ENCODE measurements at places on chromosomes 12 and 14. TPM values are rescaled to one million over a fixed set of nuclear protein-coding genes. Genes with fewer than 3 reads are reported as not detected.

- H3K4me1 ChIP-seq, result peaks cover 6% of the 10 kb centered on the region
- no peaks in the 10 kb centered on the region for H3K36me3 ChIP-seq
These were observed 24.1 kb downstream of the PRIMA1 start for GRCh38 chr14:93764211-93764659.

- peak; percentile 75 for DNase-seq
- H3K27me3 ChIP-seq, result no peaks in the 10 kb centered on the region
- peaks cover 41% of the 10 kb centered on the region for H3K36me3 ChIP-seq
- peaks cover 21% of the 10 kb centered on the region for H3K4me1 ChIP-seq
These were observed 3.7 kb downstream of the UNC119B start for GRCh38 chr12:120713861-120714482.

DNA sequence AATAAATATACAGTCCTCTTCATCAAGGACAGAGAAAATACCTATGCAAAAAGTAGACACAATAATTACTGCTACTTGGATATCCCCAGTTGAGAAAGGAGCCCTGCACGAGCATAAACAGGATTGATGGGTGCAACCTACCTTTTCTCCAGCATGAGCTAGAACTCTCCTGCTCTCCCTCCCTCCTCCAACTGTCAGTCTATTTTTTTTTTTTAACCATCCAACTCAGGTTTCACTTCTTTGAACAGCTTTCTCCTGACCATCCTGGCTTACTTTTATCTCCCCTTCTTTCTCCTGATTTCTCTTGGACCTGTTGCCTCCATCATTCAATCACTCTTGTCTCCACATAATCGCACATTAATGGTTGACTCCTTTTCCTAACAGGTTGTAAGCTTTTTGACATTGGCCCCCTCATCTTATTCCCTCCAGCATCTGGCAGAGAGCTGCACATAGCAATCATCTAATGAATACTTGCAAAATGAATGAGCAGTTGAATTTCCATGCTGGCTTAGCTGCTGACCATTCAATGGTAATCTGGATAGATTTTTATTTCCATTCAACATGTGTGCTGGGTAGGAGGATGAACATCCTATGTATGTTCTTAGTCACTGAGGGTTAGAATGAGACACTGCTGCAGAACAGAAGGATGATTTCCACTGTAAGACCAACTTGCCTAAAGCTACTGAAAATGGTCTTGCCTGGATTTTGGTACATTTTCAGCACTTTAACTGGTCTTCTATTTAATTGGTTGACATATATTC, 24.4 kb downstream of the MYBPC1 start:
- no peak overlapping the region for H3K27ac ChIP-seq
- no peaks in the 10 kb centered on the region for H3K27me3 ChIP-seq
- DNase-seq, result no peak
- peaks cover 14% of the 10 kb centered on the region for H3K4me1 ChIP-seq

DNA sequence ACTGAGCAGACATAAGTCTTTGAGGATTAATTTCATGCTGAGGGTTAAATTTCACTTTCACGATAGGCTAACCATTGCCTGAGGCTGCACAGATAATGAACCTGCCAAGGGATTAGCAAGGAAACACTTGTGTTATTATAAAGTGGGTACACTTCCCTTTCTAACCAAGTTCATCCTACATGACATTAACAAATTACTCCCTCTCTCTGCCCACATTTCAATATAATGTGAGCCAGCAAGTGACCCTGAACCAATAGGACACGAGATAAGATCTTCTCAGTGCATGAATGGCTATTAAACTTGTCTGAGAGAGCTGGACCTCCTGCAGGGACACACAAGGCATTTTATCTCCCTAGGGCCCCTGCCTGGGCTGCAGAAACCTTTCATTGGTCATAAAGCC, 173.5 kb downstream of the PAX9 start:
- no peaks in the 10 kb centered on the region for H3K4me1 ChIP-seq
- no peak overlapping the region for H3K4me3 ChIP-seq
- H3K27ac ChIP-seq, result no peak overlapping the region
- DNase-seq, result no peak
- H3K27me3 ChIP-seq, result no peaks in the 10 kb centered on the region
- H3K36me3 ChIP-seq, result no peaks in the 10 kb centered on the region

GRCh38 chr12:123104809-123105208, 46.1 kb downstream of the PITPNM2 start:
- no peaks in the 10 kb centered on the region for H3K27me3 ChIP-seq
- DNase-seq, result no peak
- peaks cover 43% of the 10 kb centered on the region for H3K4me1 ChIP-seq
- H3K27ac ChIP-seq, result no peak overlapping the region

DNA sequence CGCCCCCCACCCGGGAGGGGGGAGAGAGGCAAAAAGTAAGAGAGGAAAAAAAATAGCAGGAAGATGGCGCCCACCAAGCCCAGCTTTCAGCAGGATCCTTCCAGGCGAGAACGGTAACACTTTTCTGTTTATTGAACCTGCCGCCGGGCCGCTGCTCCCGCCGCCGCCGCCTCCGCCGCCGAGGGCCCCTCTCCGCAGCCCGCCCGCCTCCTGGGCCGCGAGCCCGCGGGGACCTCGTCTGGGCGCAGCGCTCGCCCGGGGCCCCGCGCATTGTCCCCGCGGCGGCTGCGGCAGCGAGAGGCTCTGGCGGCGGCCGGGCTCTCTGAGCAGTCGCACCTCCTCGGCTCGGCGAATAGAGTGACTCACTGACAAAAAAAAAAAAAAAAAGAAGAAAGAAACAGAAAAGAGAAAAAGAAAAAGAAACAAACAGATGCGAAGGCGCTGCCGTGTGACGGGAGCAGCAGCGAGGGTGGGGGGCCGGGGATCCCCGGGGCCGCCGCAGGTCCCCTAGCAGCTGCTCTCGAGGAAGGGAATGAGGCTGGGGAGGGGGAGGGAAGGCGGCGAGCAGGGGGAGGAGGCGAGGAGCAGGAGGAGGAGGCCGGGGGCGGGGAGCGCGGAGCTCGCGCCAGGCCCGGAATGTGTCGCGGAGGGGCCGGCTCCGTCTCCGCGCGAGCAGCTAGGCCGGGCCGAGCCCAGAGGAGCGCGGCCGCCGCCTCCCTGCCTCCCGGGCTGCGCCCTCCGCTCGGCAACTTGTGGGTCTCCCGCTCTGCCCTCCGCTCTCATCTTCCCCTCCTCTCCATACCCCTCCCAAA, 781 bp downstream of the NPAS3 start:
- H3K4me3 ChIP-seq, result peak overlapping the region; percentile 8
- peaks cover 14% of the 10 kb centered on the region for H3K4me1 ChIP-seq
- H3K36me3 ChIP-seq, result no peaks in the 10 kb centered on the region
- H3K27ac ChIP-seq, result peak overlapping the region; percentile 84

DNA sequence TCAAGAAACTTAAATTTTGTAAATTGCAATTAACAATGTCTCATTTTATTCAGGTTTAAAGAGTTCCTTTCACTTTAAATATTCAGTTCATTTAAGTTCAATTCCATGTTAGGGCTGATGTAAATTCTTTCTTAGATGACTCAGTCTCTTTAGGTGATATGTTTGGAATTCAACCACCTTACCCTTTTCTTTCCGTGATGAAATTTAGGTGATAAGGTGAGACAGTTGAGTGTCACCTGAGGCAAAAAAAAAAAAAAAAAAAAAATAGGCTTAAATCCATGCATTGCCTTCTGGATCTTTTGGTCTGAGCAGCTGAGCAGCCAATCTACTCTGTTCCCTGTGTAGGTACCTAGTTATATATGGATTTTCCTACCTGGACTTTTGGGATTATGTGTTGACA, 299.5 kb downstream of the DAD1 start:
- H3K27ac ChIP-seq, result no peak overlapping the region
- no peaks in the 10 kb centered on the region for H3K4me1 ChIP-seq
- DNase-seq, result no peak
- H3K36me3 ChIP-seq, result no peaks in the 10 kb centered on the region
- H3K4me3 ChIP-seq, result no peak overlapping the region
- no peaks in the 10 kb centered on the region for H3K27me3 ChIP-seq

DNA sequence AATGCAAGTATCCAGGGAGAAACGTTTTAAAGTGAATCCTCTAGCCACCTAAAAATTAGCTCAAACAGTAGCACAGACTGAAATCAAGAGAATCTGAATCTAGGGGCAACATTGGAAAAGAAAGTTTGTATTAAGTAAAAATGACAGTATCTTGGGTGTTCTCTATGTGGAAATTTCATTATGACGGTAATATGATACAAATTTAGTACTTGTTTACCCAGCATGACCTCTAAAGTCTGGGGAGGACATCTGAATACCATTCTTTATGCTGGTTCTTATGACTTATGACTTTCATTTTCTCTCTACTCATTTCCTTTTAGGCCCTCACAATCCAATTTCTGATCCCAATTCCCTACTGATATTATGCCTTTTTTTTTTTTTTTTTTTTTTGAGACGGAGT, 14.0 kb downstream of the GTSF1 start:
- no peaks in the 10 kb centered on the region for H3K36me3 ChIP-seq
- H3K27me3 ChIP-seq, result no peaks in the 10 kb centered on the region

GRCh38 chr14:32509632-32510187, 180.6 kb downstream of the AKAP6 start:
- no peaks in the 10 kb centered on the region for H3K27me3 ChIP-seq
- H3K4me3 ChIP-seq, result no peak overlapping the region
- no peaks in the 10 kb centered on the region for H3K36me3 ChIP-seq
- H3K4me1 ChIP-seq, result peaks cover 12% of the 10 kb centered on the region

DNA sequence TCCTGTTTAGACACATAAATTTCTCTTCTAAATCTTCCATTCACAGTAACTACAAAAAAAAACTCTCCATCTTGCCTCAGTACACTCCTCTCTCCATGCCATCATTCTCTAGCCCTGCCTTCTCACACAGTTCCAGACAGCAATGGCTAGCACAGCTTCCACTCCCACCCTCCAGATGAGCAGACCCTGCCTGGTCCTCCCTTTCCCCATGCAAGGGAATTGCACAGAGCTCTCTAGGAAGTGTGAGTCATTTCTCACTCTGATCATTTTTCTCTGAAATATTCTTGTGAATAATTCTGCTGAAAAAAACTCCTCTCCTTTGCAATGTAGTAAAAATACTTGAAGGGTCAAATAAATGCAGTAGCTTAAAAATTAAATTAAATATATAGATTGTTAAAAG, 170.6 kb downstream of the BMP4 start:
- no peaks in the 10 kb centered on the region for H3K27me3 ChIP-seq
- no peaks in the 10 kb centered on the region for H3K36me3 ChIP-seq
- no peak for DNase-seq
- no peaks in the 10 kb centered on the region for H3K4me1 ChIP-seq

DNA sequence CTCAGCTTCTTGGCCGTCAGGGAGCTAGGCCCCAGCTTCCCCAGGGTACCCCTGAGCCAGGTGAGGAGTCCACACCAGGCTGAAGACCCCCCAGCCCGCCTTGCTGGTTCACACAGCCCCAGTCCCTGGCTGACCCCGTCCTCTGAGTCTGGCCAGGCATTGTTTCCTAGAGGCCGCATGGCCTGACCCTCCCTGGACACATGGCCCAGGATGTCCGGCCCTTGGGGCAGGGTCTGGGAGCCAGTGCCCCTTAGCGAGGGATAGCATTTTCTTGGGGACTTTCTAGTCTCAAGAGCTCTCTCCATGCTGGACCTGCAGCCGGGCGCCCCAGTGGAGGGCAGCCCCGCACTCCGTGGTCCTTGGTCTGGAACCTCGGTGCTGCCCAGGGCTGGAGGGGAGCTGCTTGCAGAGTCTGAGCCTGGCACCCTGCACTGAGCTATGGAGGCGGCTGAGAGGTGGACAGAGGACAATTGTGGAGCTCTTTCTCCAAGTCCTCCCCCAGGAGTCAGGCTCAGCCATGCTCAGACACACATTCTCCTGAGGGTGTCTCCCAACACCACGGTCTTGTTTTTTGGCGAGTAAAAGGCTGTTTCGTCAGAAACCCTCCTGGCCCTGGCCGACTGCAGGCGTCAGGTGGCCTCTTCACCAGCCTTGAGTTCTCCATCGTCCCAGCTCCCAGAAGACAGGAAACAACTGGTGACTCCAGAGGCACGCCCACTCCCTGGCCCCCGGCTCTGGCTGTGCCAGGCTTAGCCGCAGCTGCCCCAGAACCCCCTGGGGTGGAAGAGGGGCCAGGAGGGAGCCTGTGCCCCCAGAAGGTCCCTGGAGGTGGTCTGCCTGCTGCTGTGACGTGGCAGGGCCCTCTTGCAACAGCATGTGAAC, 17.6 kb upstream of the CRIP2 start:
- no peak for DNase-seq
- H3K27me3 ChIP-seq, result no peaks in the 10 kb centered on the region
- no peaks in the 10 kb centered on the region for H3K4me1 ChIP-seq
- peaks cover 38% of the 10 kb centered on the region for H3K36me3 ChIP-seq
- no peak overlapping the region for H3K4me3 ChIP-seq
- H3K27ac ChIP-seq, result no peak overlapping the region

- no peak for DNase-seq
- H3K36me3 ChIP-seq, result peaks cover 53% of the 10 kb centered on the region
- H3K27me3 ChIP-seq, result no peaks in the 10 kb centered on the region
- peaks cover 21% of the 10 kb centered on the region for H3K4me1 ChIP-seq
- H3K27ac ChIP-seq, result no peak overlapping the region
- H3K4me3 ChIP-seq, result no peak overlapping the region
These were observed 10.8 kb downstream of the RAPGEF3 start for GRCh38 chr12:47747596-47748506.

GRCh38 chr12:16163901-16164300, 113.6 kb downstream of the SLC15A5 start:
- H3K27me3 ChIP-seq, result no peaks in the 10 kb centered on the region
- no peak overlapping the region for H3K4me3 ChIP-seq
- H3K27ac ChIP-seq, result no peak overlapping the region
- no peak for DNase-seq

DNA sequence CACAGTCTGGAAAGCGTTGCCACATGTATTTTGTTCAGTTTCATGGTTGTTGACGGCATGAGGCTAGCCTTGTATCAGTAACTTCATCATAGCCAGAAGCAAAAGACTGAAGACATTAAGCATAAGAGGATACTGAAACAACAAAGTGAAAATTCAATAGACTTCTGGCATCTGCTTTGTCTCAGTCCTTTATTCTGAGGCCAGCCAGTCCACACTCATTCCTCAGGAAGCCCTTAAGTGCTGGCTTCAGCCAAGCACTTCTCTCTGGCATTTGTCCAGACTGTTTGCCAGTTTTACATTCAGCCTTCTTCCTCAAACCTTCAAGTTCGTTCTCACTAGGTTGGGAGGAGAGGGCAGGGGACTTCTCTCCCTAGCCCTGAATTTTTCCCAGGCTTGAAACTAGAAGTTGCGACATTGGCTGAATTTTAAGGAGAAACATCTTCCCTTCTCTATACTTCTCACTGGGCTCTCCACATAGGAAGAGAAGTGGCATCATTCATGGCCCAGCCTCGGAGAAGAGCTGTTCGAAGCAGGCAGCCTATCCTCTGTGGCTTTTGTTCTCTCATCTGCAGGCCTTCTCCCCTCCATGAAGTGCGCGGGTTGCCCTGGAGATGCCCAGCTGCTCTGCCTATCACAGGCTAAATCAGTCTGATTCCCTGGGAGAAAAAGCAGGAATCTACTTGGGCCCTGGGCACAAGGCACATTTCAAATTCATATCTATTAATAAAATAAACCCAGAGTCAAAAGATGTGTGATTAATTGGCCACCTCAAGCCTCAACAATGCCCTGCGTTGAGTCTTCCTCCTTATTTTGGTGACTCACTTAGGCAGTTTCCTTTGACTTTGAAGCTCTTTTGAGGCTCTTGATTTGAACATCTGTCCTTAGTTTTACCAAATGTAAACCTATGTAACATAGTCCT, 130.9 kb upstream of the PLEKHA5 start:
- no peaks in the 10 kb centered on the region for H3K27me3 ChIP-seq
- peaks cover 11% of the 10 kb centered on the region for H3K4me1 ChIP-seq
- DNase-seq, result peak; percentile 67
- H3K4me3 ChIP-seq, result no peak overlapping the region
- no peak overlapping the region for H3K27ac ChIP-seq

TAS2R19 gene
- 8.9 TPM for total RNA-seq

HNF1A gene
- not detected for total RNA-seq

LMNTD1 gene
- 0.67 TPM for total RNA-seq

RNF212B gene
- 0.40 TPM for total RNA-seq

EXOC3L4 gene
- 0.44 TPM for total RNA-seq

E2F7 gene
- not detected for total RNA-seq

C14orf180 gene
- total RNA-seq, result 1.5 TPM
